SK-N-SH (cell line): ENCODE measurements at places on chromosomes 5 and 9.

GRCh38 chr9:31697956-31698355, 686.5 kb upstream of the ACO1 start:
- DNase-seq = no peak

DNA sequence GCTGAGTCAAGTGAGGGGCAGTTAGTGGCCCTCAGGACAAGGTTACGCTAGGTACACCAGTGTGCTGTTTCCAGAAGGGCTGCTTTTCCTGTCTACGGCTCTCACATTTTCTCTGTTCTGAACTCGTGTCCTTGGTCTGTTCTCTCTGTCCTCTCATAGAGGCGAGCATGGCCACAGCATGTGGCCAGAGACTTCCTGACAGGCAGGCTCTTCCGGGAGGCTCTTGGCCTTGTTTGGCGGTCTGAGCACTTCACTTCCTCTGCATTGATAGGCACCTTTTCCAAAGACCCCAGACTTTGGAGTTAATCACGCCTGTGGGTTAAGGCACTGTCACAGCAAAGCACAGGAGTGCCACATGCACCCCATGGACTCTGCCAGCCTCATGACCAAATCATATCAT, 1.2 kb downstream of the CKMT2 start:
- no peak for DNase-seq

- DNase-seq = peak; percentile 16
Measured at GRCh38 chr5:160467555-160468362, 46.1 kb downstream of the PTTG1 start.

DNA sequence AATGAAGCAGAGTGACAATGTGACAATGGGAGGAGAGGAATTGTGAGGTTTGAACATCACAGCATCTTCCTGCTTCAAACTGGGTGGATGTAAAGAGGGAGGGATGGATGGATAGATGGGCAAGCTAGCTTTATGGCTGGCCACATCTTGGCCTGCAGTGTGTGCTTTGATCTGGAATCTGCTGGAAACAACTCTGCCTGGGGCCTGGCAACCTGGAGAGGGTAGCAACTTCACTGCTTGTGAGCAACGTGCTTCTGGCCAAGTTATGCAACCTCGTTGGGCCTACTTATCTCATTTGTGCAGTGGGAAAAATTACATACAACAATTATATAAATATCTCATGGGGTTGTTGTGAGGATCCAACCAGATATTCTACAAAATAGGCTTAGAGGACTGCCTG, 5.3 kb downstream of the IL9 start:
- no peak for DNase-seq

- DNase-seq = no peak
Measured at GRCh38 chr9:80498001-80498555, 926.3 kb downstream of the TLE4 start.

GRCh38 chr5:27171761-27172261, 133.4 kb upstream of the CDH9 start:
- DNase-seq = no peak

DNA sequence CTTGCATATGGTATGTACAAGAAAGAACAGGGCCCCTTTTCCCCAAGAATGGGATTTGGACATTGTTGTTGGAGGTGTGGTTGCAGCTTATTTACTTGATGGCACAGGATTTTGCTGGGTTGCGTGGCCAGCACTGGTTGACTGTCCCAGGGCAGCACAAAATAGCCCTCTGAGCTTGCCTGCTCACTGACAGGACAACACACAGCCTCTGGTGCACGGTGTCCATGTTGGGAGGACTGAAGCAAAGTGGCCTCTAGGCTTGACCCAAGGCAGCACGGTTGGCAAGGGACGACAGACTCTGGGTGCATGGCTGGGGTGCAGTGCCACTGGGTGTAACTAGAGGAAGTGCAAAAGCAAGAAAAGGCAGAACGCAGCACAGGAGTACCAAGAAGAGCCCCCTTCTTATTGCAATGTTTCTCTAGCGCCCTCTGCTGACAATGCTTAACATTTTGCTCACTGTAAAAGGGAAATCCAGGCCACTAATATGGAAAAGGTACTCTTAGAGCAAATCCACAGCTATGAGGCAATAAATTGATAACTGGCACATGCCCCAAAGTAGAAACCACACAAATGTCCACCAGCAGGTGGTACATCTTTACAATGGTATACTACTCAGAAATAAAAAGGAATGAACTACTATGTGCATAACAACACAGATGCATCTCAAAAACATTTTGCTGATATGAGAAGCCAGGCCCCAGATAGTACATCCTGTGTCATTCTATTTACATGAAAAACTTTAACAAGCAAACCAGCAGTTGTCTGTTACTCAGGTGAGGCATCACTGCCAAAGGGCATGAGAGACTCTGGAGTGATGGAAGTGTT, 47.4 kb upstream of the BARX1 start:
- DNase-seq = peak; percentile 46

GRCh38 chr9:117135501-117136098, 279.3 kb downstream of the ASTN2 start:
- peak; percentile 52 for DNase-seq

DNA sequence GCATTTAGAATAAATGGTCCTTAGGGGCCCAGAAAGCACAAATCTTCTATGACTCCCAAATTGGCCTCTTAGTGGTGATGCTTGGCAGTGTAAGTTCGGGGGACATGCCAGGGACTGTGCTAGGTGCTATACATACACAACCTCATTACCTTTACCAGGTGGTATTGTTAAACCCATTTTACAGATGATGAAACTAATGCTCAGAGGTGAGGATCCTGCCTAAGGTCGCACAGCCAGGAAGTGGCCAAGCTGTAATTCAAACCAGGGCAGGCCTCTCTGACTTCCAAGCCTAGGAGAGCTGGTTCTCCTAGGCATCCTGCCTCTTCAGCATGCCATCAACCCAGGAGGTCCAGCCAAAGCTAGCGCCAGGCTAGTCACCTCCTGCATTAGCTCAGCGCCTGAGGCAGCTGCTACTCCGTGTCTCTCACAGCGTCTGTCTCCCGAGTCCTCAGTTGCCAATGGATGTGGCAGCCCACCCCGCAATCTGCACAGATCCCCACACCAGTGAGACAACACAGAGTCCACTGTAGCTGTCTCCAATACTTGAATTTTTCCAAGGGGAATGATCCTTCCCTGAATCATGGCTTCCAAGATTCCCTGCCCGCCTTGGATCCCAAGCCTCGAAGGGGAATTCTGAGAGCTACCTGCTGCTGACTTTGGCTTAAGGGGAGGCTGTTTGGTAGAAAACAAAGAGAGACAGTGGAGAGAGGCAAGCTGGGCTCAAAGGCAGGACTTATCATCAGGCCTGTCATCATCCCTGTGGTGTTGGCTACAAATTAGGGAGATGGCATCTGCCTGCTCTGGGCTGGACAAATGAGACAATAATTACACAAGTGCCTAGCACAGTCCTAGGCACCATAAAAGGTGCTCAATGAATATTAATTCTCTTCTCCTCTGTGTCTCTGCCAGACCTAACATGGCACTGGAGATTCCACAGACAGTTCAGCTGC, 52.6 kb downstream of the CRB2 start:
- no peak for DNase-seq
